WERI-Rb-1 (cell line): ENCODE measurements at places on chromosomes 6 and 20.
A peak's percentile ranks its signal among the peaks of the same experiment; 100 is the strongest.

- no peak for DNase-seq
These were observed 73.0 kb upstream of the HMGN3 start for GRCh38 chr6:79307321-79308036.

DNA sequence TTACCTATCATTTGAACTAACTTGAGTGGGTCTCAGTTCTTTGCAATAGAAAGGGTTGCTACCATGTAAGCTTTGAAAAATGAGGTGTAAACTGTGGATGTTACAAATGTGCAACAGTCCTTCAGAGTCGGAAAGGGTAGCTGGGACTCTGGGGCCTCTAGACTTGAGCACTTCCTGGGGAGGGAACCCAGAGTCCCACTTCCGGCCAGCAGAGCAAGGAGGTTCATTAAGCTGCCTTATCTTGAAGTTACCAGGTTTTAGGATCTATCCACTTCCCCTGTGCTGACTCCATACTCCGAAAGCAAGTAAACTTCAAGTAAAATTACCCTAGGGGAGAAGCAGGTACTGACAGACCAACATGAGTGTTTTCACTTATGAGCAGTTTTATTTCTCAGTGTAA is 9.4 kb downstream of the TRIM10 start:
- DNase-seq = no peak

GRCh38 chr6:123062670-123063069 is 66.6 kb downstream of the CLVS2 start:
- no peak for DNase-seq

- no peak for DNase-seq
These were observed 8.5 kb downstream of the GRIK2 start for GRCh38 chr6:101401792-101402621.

GRCh38 chr20:47412083-47412482 is 55.6 kb upstream of the ZMYND8 start:
- DNase-seq = no peak

DNA sequence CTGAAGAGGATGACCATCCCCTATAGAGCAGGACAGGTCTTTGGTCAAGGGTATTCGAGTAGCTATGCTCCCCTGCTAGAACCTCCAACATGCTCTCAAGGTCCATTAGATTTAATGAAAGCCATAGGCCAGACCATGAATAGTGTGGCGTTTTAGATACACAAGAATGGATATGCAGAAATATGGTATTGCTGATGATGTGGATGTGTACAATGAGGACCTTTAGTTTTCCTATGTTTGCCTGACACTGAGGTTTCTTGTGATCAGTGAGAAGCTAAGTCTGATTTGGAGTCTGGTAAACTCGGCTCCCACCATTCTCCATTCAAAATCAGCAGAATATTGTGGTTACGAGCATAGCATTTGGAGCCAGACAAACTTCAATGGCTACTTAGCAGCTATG is 125.6 kb downstream of the TSHZ2 start:
- DNase-seq = no peak

GRCh38 chr6:77324866-77325265 is 138.4 kb downstream of the HTR1B start:
- DNase-seq = no peak

- no peak for DNase-seq
These were observed 3.1 kb upstream of the STX16 start for GRCh38 chr20:58647796-58648501.

GRCh38 chr6:37766717-37767116 is 52.8 kb upstream of the ZFAND3 start:
- DNase-seq = no peak

DNA sequence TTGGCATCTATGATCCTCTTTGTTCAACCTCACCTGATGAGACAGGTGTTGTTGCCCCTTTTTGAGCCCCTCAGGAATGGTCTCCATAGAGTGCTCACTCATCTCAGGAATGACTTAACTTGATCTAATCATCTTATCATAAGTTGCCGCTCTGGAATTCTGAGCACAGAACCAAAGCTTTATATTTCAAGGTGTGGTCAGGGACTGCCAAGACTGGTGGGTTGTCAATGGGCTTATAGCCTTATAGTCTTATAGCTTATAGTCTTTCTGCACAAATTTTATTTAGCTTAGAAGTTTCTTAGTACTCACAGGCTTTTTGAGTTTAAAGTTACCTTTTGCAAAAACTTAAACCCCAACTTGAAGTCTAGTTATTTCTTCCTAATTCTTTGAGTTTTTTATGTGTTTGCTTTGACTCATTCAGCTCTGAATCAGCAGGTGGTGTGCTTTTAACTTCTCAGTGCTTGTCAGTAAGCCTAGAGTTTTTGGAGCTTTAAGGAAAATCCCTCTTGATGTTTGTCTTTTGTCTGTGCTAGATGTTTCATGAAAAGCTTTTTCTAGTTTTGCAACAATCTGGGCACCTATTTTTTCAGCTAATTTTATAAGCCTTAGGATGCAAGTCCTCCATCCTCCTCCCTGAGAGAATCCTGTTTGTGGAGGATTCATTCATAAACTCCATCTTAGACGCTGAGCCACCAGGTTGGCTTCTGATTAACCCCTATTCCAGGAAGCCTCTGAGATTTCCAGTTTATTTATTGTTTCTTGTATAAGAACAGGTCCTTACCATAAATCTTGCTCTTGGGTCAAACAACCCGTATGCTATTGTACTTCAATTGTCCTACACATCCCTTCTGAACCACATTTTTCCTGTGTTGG is 72.3 kb upstream of the SSTR4 start:
- no peak for DNase-seq

- peak; percentile 58 for DNase-seq
These were observed 22.1 kb upstream of the KCNK5 start for GRCh38 chr6:39251406-39251805.

DNA sequence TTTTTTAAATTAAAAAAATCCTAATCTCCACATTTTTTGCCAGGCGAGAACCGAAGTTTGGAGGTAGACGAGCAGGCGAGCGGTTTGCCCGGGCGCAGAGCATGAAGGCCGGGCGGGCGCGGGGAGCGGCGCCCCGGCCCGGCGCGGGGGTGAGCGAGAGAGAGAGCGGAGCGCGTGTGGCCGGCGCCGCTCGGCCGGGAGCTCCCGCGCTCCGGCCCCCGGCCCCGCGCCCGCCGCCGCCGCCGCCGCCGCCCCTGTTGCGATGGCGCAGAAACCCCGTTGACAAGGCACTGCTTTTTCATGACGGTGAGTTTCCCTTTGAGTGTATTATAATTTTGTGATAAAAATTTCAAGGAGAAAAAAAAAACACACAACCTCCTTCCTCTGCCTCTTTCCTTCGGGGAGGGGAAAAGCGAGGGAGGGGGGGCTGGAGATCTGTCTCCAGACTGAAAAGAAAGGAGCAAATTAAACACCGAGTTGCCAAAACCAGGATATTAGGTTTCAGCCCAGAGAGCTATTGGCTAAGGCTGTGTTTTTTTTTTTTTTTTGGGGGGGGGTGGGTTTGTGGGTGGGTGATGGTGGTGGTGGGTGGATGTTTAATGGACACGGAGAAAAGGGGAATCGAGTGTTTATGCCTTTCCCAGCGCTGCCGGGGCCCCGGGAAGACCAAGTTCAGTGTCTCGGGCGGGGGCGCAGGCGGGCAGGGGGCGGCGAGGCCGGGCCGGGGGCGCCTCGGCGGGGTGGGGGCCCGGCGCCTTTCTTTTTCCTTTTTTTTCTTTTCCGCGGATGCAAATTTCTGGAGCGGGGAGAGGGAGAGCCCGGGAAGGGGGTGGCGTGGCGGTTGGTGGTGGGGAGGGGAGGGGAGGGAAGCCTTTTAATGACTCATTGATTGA is at the start of gene BICRAL:
BICRAL (plus strand) TSS at position 257 of the 893 bp plus-strand sequence. CDS start 39,971 bp downstream, outside the sequence.
- DNase-seq = peak; percentile 76

DNA sequence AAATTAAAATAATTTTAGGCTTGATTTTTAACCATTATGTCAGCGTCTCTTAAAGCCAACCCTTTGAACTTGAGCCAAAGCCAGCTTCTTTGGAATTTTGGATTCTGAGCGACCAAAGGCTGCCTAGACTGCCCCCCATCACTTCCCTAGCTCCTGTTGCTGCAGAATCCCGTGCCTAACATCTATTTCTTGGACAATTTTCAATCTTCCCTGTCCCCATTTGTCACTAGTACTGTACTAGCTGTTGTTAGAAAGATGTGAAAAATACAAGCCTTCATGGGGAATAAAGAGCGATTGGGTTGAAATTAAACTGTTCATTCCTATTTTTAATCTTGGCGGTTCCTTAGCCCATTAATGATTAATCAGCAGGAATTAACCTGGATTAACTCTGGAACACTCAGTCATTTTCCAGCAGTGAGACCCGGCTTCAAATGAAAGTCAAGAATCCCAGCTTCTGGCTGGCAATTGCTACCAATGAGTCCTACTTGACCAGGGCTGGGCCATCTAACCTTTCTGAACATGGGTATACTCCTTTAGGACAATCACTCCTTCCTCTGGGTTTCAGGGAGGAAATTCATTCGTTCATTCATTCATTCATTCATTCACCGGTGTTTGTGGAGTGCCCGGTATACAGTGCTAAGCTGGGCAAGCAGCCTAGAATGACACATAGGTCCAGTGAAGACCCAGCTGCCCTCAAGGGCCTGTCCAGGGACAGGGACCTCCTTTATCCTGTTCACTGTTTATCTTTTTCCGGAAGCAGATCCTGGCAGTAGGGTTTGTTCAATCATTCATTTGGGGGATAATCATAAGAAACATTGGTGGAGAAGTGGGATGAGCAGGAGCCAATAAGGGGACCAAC is 1.4 kb upstream of the RRBP1 start:
- no peak for DNase-seq

GRCh38 chr6:64023693-64024092 is 388.1 kb downstream of the PHF3 start:
- DNase-seq = no peak

DNA sequence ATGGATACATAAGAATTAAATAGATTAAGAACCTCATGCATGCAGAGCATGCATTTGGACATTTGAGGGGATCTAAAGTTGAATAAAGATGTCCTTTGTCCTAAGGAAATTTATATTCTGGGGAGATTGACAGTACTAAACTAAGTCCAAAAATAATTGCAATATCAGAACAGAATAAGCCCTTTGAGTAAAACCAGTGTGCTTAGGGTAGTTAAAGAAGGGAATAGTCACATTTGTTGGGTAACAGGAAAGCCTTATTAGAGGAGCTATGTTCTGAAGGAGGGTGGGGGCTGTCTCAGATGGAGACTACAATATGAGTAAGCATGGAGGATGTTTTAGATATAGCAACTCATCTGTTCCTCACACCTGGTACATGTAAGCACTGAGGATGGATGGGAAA is 35.8 kb downstream of the CDC5L start:
- no peak for DNase-seq

DNA sequence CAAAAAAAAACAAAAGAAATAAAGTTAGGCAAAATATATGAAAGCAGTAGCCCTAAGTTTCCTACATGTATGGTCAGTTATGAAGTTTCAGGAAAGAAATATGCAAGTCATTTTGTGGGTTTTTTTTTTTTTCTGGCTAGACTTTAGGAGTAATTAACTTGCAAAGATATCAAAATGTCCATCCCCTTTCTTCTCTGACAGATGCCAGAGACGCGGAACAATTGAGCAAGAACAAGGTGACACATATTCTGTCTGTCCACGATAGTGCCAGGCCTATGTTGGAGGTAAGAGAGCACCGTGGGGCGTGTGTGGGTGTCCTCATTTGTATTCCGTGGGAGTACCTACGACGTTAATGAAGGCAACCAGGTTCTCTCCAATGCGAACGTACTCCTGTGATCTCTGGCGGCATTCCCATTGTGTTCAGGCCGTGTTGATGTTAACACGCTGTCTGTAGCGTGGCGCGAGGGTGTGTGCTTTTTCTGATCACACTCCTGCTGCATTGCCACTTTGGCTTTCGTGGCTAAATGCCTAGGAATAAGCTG is 19.5 kb downstream of the DUSP22 start:
- DNase-seq = no peak

- no peak for DNase-seq
These were observed at the start of gene EGFL8 for GRCh38 chr6:32164295-32164694. Gene EGFL8 (plus strand): TSS chr6:32164595. CDS start chr6:32166166, 1,571 bp downstream.

DNA sequence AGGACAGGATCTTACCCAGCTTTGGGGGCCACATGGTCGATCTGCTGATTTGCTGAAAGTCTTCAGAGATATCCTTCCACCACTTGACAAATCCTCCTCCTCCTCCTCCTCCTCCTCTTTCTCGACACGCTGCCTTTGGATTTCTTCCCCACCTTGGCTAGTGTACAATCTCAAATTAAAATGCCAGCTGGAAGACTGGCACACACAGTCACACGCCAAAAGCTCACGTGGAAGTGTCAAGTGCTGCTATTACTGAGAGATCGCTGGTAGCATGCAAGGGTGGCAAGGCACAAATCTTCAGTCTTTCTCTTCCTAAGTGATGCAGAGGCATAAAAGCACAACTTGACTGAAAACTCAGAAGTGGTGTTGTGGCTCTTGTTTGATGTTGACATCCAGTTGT is 35.3 kb downstream of the GPR6 start:
- DNase-seq = no peak

- DNase-seq = no peak
These were observed 76.3 kb downstream of the PERP start for GRCh38 chr6:138030872-138031271.

DNA sequence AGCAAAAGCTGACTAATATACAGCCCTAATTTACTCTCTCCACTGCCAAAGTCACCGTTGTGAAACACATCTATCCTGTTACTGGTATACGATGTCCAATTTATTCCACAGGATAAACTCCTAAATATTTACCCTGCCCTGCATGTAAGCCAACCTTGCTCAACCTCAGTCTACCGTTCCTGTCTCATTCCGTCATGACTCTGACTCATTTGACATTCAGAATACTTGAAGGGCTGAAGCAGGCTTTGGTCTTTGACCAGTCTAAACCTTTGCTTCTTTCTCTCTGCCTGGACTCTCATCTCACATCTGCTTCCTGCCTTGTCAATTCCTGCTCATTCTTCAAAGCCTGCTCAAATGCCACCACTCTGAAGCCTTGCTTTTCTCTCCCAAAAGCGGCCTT is 157.5 kb downstream of the SCP2D1 start:
- DNase-seq = no peak

DNA sequence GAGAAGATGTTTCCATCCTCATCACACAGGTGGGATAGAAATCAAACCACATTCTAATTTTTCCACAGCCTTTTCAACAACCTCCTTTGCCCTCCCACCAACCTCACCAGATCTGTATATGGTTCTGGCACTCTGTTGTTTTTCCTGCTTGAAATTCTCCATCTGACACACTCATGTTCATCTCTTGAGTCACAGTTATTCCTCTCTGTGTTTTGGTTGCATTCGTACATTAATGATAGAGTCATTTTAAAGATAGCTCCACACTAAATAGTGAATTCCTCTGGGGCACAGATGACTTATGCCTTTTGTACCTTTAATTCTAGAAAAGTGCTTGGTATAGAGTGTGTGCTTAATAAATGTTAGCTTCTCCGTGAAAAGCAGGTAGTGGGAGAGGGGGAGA is 1.4 kb upstream of the GCLC start:
- no peak for DNase-seq

- DNase-seq = no peak
These were observed 233.8 kb downstream of the SYNDIG1 start for GRCh38 chr20:24703284-24703610.
